ENCODE measurements at places on chromosomes 7 and 10.

- DNase-seq: no peak
Measured at GRCh38 chr7:52615021-52615695, 420.3 kb upstream of the POM121L12 start.

DNA sequence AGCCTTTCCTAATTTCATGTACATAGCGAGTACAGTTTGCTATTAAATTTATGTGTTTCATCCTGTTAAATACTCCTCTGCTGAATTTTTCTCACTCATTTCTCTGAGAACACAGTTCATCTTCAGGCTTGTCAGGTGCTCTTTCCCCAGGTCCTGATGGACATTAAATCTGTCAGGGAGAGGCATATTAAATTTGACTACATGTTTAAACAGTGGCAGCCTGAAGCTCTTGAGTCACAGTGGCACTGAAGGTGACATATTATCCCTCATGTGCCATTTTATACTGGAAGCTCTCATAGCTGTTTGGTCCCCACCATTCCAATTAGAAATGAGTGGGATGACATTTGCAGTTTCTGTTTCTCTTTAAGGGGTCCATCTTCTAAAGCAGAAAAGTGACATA lies 1089.6 kb upstream of the SORCS1 start:
- no peak for DNase-seq

GRCh38 chr7:146002431-146003078 lies 114.0 kb upstream of the CNTNAP2 start:
- peak; percentile 74 for DNase-seq

GRCh38 chr7:30996256-30996655 lies 32.5 kb downstream of the GHRHR start:
- no peak for DNase-seq

DNA sequence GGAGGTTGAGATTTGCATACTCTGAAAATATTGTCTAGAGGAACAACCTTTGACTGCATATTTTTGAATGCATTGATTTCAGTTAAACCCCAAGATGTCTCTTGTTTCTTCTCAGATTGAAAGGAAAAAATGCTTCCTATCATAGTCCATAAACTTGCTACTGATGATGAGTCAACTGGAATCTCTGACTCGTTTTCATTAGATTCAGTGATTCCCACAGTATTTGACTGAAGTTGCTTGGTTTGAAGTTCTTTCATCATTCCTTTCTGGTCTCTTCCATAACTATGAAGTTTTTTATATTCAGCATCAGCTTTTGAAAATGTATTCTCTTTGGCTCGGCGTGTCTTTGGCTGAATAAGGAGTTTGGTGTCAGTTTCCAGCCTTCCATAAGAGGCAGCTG lies 10.7 kb downstream of the PEX1 start:
- DNase-seq: peak; percentile 54

DNA sequence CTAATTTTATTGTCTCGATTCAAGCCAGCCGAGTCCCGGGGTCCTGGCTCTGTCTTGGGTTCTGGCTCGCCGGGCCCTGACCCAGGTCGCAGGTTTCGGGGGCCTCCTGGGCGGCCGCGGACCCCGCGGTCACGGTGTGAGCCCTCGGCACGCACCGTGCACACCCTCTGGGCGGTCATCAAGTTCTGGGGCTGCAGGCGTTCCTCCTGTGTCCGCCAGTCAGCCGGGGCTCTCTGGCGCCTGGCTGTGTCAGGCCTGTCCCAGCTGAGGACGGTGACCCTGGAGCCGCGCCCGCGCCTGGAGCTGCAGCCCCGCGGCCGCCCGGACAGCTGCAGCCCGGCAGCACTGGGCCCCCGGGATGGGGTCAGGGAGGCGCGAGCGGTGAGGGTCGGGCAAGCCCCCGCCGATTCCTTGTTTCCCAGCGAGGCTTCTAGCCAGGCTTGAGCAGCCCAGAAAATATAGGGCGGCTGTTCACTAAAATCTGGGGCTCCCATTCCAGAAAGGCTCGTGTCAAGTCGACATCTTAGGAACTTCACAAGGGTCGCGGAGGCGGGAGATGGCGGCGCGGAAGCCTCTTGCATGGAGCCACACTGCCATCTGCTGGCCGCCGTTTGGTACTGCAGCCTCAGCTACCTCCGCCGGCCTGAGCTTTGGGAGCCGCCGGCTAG lies 4.2 kb upstream of the HOXA7 start:
- DNase-seq: peak; percentile 85

DNA sequence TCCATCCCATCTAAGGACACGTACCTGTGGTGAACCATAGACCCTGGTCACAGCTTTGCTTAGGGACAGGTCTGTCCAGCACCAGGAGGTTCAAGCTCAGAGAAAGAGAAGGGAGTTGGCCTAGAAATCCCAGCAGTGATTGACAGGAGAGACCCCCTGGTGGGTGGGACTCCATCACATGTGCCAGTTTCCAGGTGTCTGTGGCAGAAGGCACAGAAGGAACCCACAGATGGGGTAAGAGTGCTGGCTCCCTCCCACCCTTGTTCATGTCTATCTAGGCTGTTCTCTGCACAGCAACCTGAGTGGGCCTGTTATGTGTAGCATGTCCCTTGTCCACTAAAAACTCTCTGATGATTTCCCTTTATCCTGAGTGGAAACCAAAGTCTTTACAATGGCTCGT lies 54.0 kb upstream of the GRB10 start:
- DNase-seq: no peak

- DNase-seq: peak; percentile 58
Measured at GRCh38 chr10:106705681-106706100, 458.8 kb downstream of the SORCS1 start.

DNA sequence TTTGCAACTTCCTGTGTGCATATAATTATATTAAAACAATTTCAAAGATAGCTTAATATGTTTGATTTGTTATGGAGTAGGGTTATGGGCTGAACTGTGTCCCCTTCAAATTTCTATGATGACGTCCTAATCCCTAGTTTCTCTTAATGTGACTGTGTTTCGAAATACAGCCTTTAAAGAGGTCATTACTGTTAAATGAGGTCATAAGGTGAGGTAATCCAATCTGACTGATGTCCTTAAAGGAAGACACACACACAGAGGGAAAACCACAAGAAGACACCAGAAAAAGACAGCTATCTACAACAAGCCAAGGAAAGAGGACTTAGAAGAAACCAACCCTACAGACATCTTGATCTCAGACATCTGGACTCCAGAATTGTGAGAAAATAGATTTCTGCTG lies 407.4 kb downstream of the MAGI2 start:
- no peak for DNase-seq

Data from fibroblast of skin of right quadriceps (primary cell).